Left kidney (tissue), 8 donors: ENCODE measurements at places on chromosomes 2 and 18. TPM values are rescaled to one million over a fixed set of nuclear protein-coding genes. Genes with fewer than 3 reads are reported as not detected.

VWC2L gene
- 0.18 TPM for polyA plus RNA-seq

B3GNT2 gene
- polyA plus RNA-seq = 31.3 TPM

SLC4A3 gene
- 7.9 TPM for polyA plus RNA-seq

SERPINB10 gene
- polyA plus RNA-seq = 0.27 TPM

STARD6 gene
- polyA plus RNA-seq = not detected

RUFY4 gene
- 0.32 TPM for polyA plus RNA-seq

ARHGAP15 gene
- polyA plus RNA-seq = 3.7 TPM

ST3GAL5 gene
- polyA plus RNA-seq = 14.7 TPM

DNA sequence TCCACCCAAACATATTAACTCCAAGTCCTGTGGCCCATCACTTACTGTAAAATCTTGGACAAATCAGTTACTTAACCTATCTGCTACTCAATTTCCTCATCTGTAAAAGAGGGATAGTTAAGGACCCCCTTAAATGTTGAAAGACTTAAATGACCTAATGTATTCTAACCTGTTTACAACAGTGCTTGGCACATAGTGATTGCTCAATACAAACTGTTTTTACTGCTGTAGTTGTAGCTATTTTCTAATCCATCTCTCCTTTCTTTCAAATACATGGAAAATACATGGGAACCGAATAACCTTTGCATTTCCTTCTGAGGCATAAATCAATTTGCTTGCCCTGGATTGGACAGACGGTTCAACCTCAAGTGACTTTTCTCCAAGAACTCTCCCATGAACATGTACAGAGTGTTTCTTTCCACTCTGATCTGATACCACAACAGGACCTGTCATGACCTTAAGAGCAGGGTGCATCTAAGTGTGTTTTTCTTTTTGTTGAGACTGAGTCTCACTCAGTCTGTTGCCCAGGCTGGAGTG, 2.7 kb downstream of the LNPK start:
- no peak for DNase-seq

DNA sequence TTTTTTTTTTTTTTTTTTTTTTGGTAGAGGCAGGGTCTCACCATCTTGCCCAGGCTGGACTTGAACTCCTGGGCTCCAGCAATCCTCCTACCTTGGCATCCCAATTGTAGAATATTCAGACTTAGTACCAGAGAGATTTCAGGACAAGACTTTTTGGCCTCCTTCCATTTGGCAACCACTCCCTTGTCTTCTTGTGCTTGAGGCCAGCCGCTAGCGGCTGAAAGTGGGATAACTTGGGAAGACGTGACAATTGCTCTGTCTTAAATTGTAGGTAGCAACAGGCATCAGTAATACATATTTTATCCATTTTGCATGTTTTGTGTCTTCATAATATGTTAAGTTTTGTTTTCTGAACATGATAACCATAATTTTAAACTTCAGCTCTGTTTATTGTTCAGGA, 53.3 kb upstream of the TTN start:
- no peak for DNase-seq

DNA sequence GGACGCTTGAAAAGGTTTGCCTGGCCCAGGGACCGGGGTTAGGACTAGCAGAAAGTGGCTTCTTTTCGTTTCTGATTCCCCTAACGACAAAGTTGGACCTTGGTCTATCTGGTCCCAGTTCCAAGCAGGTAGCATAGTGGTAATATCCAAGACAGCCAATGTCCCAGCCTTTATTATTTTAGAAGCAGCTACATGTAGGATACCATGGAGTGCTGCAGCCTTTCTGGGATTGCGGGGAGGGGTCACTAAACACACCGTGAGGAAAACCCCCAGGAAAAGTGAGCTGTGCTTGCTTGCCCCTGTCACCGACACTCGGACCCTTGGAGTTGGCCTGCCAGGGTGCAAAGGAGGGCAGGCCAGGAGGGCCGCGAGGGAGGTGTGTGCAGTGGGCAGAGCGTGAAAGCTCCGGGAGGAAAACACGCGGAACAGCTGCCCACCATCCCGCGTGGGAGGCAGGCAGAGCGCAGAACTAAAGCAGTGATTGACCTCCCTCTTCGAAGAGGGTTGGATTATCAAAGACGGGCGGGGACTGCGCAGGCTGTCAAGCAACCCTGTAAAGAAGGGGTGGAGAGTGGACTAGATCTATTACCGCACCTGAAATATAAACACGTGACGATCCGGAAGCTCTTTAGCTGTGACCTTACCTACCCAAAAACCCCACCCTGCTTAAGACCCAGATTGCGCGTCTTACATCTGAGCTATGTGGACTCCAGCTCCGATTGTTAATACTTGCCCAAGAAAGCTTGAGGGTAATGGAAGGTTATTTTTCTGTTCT, 624 bp upstream of the MAP4K3 start:
- peak; percentile 37 for DNase-seq

DNA sequence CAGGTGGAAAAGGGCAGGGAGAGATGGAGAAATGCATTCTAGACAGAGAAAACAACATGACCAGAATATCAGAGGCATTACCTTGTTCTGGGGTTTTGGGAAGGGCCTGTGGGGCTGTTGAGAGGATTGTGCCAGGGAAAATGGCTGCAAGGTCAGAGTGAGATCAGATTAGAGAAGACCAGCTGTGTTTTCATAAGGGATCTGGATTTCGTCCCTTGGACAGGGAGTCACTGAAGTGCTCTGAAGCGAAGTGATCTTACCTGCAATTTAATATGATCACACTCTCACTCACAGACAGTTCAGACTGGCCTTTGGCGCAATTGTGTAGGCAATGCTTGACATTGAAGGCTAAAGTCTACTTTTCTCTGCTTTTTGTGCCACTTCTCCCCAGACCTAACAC, 20.3 kb upstream of the REG3G start:
- DNase-seq = peak; percentile 28

DNA sequence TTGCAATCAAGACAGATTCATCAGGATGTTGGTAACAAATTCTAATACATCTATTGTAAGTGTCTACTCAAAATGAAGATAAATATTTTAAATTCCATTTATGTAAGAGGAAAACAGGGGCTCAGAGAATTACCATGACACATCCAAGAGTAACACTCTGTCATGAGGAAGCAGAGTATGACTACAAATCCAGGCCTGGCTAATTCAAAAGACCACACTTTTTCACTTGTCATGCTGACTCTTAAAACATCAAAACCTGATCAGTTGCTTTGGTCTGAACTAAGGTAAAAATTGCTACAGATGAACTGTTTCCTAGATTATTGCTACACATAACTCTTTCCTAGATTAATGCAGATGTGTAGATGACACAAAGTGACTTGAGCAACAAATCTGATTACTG, 880.6 kb downstream of the TSN start:
- no peak for DNase-seq

GRCh38 chr2:105919191-105919811, 174.6 kb downstream of the NCK2 start:
- DNase-seq = no peak

DNA sequence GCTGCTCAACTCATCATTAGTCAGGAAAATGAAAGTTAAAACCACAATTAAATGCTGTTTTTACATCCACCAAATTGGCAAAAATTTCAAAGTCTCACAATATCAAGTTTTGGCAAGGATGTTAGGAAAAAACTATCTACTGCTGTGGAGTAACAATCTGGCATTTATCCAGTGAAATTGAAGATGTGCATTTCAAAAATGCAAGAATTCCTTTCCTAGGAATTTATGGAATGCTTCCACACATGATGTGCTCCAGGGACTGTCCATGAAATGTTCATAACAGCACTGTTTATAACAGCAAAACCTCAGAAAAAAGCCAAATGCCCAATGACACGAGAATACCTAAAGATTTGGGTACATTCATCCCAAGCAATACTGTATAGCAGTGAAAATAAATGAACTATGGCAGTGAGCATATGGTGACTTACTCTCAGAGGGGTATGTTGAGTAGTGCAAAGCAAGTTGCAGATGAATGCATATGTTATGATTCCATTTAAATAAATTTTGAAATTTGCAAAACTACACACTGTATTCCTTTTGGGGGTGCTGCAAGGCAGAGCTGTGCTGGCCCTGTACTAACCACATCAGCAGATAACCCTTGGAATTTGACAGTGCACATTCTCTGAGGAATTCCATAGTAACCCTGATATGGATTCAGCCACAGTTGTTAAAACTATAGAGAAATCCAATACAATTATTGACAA, 41.3 kb upstream of the GYPC start:
- DNase-seq = no peak

DNA sequence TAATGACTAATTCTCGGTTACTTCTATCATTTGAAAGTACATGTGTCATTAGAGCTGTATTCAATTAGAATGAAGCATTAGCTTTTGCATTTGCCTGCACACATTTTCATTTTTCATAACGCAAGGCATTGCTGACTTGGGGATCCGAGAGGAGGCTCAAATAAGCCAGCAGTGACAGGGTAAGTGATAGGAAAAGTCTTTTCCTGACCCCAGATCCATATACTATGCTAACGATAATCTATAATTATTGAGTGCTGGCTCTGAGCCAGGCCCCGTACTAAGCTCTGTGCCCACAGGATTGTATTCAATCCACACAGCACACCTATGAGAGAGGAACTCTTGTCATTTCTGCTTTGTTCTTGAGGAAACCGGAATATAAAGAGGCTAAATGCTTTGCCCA, 168.2 kb downstream of the VWC2L start:
- no peak for DNase-seq

DNA sequence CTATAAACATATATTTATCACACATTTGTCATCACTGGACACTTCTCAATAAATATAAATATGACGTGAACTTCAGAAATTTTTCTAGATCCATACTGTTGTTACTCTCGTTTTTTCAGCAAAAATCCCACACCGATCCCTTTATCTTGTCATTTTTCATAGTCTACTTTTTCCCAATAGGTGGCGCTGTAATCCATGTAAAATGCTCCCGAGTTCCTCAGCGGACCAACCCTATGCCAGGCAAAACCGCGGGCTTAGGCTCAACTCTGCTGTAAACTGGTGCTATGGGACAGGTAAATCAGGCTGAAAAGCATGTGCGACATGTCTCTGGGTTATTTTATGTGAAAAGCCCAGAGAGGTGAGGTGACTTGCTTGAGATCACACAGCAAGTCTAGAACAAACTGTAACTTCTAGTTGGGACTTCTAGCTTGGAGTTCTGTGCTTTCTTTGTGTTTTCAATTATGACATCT, 104.0 kb downstream of the COBLL1 start:
- peak; percentile 68 for DNase-seq
